ENCODE measurements at places on chromosomes 7 and 10. TPM values are rescaled to one million over a fixed set of nuclear protein-coding genes. Genes with fewer than 3 reads are reported as not detected.

ACSL5 gene
- 21.8 TPM for total RNA-seq

ACTR3C gene
- total RNA-seq: 31.6 TPM

CNPY1 gene
- total RNA-seq: not detected

- H3K27me3 ChIP-seq: no peaks in the 10 kb centered on the region
- DNase-seq: no peak
- H3K36me3 ChIP-seq: no peaks in the 10 kb centered on the region
- no peak overlapping the region for H3K4me3 ChIP-seq
Measured at GRCh38 chr10:80463868-80464267, 9.8 kb downstream of the TSPAN14 start.

C7orf57 gene
- 0.63 TPM for total RNA-seq

GRCh38 chr7:107815254-107815882 is 12.3 kb upstream of the SLC26A3 start:
- no peak overlapping the region for H3K4me3 ChIP-seq
- H3K36me3 ChIP-seq: no peaks in the 10 kb centered on the region
- H3K4me1 ChIP-seq: no peaks in the 10 kb centered on the region

DNA sequence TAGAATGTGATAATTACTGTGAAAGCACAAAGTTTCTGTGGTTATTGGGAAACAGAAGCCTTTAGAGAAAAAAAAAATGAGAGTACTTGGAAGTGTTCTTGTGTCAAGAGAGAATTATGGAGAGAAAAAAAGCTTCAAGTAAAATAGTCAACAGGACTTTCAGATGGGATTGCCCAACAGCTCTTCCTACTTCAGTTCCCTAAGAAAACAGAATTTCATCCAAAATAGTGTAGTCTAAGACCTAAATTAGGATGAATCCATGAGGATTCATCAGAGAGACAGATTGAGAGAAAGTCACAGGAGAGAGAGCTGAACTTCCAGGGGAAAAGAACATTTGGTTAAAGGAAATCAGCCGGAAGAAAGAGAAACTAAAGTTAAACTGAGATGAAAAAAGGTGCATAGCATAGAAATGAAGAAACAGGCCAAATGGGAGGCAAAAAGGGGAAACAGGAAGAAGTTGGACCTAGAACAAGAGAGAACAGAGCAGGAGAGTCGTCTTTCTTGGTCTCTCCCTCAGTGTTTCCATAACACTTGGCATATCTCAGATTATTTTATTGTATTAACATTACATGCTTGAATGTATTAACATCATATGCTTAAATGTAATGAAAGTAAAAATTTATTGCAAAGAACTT is 2.5 kb downstream of the SCIN start:
- no peak overlapping the region for H3K4me3 ChIP-seq
- no peaks in the 10 kb centered on the region for H3K36me3 ChIP-seq
- peak overlapping the region; percentile 41 for H3K27ac ChIP-seq

DNA sequence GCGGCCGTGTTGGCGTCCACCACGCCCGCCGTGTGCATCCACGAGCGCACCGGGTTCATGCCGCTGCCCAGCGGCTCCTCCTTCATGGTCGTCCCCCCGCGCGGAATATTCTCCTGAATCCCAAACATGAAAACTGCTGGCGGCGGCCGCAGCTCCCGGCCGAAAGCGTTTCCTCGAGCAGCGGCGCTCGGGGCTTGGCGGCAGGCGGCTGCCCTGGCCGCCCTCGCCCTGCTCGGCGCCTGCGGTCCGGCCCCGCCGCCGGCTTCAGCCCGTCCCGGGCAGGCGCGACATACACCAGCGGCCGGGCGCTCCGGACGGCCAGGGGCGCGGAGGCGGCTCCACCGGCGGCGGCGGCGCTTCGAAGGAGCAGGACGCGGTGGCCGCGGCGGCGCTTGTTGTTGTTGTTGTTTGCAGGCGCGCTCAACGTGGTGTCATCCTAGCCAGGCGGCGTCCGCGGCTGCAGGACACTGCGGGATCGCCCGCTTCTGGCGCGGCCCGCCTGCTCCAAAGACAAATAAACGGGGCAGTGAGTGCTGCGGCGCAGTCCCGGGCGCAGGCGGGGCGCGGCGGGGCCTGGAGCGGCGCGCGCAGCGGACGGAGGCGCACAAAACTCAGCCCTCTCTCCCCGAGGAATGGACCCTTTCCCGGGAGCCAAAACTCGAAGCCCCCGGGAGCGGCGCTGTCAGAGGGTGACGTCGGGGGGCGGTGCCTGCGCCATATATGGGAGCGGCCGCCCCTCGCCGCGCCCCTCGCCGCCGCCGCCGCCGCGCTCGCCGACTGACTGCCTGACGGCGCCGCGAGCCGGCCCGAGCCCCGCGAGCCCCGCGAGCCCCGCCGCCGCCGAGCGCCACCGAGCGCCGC is at the start of gene EBF3:
Gene EBF3 (minus strand): TSS at position 634 of the 861 bp plus-strand sequence. CDS start 506 bp downstream, at position 128.
- H3K4me1 ChIP-seq: no peaks in the 10 kb centered on the region
- no peaks in the 10 kb centered on the region for H3K36me3 ChIP-seq
- peak within 1 kb of the TSS; percentile 59 for H3K4me3 ChIP-seq
- no peak within 1 kb of the TSS for H3K27ac ChIP-seq
- peaks cover 59% of the 10 kb centered on the region for H3K27me3 ChIP-seq

DNA sequence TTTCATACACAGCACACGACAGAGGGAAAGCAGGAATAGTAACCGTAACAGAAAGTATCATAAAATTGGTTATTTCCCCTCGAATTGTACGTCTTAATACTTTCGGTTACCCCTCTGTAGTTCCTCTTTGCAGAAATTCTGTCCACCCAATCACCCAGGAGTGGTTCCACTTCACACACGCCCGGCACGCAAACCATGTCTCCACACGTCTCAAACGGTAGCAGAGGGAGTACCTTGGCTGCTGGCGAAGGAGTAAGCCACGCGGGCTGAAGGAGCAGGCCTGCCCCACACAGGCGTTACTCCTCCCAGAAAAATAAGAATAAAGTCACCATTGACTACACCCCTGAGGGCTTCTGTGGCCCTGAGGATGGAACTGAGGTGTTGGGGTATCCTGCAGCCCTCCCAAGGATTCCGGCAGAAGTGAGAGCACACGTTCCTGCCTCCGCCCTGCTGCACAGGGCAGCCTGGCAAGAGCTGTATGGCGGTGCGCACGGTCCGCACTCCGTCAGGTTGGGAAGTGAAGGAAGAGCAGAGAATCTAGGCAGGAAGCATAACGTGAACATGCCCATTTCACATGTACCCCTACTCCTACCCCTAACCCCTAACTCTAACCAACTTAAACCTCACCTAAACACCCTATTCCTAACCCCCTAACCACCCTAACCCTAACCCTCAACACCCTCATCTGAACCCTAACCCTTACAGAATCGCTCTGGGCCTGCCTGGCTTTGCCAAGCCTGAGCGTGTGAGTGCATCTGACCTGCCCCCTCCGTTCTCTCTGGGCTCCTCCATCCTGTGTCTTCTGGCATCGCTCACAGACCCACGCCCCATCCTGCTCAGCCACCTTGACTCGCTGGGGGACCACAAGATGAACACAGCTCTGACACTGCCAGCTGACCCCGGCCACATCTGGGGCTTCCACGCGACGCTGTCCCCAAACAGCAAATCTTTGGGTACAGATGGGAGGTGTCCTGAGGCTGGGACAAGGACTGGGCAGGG is 18.2 kb downstream of the GPR146 start:
- no peak overlapping the region for H3K27ac ChIP-seq
- H3K4me3 ChIP-seq: no peak overlapping the region
- no peaks in the 10 kb centered on the region for H3K36me3 ChIP-seq
- no peaks in the 10 kb centered on the region for H3K4me1 ChIP-seq

- H3K27me3 ChIP-seq: no peaks in the 10 kb centered on the region
- H3K4me3 ChIP-seq: no peak overlapping the region
- DNase-seq: peak; percentile 23
- no peaks in the 10 kb centered on the region for H3K36me3 ChIP-seq
- no peaks in the 10 kb centered on the region for H3K4me1 ChIP-seq
Measured at GRCh38 chr10:43211030-43211429, 55.8 kb downstream of the RASGEF1A start.

SUPV3L1 gene
- total RNA-seq: 25.1 TPM

FAM221A gene
- total RNA-seq: 8.6 TPM

DNA sequence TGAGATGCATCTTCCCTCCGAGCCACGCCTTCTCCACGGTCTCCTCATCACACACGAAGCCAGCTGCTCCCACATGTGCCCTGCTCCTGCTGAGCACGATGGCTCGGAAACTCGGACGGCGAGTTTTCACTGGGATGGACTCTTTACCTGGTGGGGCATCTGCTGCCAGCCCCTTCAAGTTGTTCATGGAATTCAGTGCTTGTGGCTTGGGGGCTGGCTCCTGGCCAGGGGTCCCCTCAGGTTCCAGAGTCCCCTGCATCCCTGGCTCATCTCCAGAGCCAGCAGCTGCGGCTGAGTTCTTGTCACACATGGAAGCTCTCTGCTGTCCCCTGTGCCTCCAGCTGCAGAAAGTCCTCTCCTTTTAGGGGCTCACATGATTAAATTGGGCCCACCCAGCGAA is 654.0 kb downstream of the SDK1 start:
- H3K27me3 ChIP-seq: no peaks in the 10 kb centered on the region
- H3K27ac ChIP-seq: no peak overlapping the region
- H3K4me1 ChIP-seq: peaks cover 10% of the 10 kb centered on the region
- no peak overlapping the region for H3K4me3 ChIP-seq
- H3K36me3 ChIP-seq: no peaks in the 10 kb centered on the region

TRDMT1 gene
- total RNA-seq: 11.0 TPM

DNA sequence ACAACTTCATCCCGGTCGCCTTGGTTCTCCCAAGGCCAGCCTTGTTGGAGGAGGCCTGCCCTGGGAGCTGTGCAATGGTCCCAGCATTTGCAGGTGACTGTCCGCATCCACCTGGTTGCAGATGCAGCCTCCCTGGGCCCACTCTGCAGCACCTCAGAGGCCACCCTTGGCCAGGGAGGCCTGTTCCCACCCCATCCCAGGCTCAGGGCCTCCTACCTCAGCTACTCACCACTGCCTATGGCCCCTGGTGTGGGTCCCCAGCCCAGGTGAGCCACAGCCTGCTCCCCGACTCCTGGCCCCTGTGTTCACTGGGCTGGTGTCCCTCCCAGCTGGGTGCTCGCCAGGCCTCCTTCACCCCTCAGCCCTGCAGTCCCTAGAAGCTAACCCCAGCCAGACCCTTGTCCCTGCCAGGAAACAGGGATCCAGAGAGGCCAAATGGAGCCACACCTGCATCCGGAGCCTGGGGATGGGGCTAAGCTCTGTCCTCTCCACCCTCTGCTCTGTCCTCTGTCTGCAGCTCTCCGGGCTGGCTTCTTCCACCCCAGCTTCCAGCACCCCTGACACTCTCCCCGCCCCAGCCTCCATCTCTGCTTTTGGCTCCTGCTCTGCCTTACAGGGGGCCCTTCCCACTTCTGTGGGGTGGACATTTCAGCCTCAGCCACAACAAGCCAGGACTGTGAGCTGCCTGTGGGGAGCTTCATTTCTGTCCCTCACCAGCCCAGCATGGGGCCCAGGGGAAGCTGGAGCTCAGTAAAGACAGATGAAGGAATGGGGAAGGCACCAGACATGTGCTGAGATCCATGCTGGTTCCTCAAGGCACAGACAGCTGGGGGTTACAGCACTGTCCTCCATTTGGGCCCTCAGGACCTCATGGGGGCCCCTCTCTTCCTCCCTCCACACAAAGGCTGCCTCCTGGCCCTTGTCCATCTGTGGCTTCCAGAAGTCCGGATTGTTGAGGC is 35.6 kb upstream of the ANTXRL start:
- H3K27ac ChIP-seq: no peak overlapping the region
- peak; percentile 30 for DNase-seq
- H3K4me1 ChIP-seq: no peaks in the 10 kb centered on the region
- no peaks in the 10 kb centered on the region for H3K27me3 ChIP-seq
- H3K4me3 ChIP-seq: no peak overlapping the region

GRCh38 chr7:137402536-137403352 is 59.2 kb upstream of the PTN start:
- H3K27ac ChIP-seq: no peak overlapping the region
- H3K4me1 ChIP-seq: no peaks in the 10 kb centered on the region
- no peak for DNase-seq
- H3K4me3 ChIP-seq: no peak overlapping the region

GRCh38 chr10:69328380-69328735 is 50.1 kb downstream of the HK1 start:
- DNase-seq: no peak
- H3K27ac ChIP-seq: peak overlapping the region; percentile 52

DNA sequence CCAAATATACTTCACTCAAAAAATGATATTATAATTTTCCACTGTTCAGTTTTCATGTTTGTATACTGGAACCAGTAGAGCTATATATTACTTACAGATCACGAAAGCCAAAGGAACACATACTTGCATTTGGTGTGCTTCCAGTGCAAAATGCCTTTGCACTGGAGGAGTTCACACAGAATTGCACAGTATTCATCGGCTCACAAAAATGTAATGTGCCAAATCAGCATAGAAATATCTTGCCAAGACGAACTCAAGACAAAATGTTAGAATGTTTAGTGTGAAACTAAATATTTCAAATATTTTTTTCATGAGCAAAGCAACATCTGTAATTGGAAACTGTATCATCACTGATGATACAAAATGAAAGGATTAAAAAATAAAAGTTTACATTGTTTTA is 646.2 kb upstream of the SEMA3D start:
- H3K4me3 ChIP-seq: no peak overlapping the region
- H3K27me3 ChIP-seq: no peaks in the 10 kb centered on the region
- DNase-seq: no peak
- no peaks in the 10 kb centered on the region for H3K4me1 ChIP-seq

GRCh38 chr7:142523821-142524460 is 225.3 kb upstream of the PRSS1 start:
- no peak overlapping the region for H3K4me3 ChIP-seq
- no peaks in the 10 kb centered on the region for H3K27me3 ChIP-seq
- H3K27ac ChIP-seq: no peak overlapping the region
- no peaks in the 10 kb centered on the region for H3K4me1 ChIP-seq

GRCh38 chr10:80553436-80553835 is 15.7 kb downstream of the SH2D4B start:
- H3K4me1 ChIP-seq: no peaks in the 10 kb centered on the region
- no peaks in the 10 kb centered on the region for H3K36me3 ChIP-seq
- no peak for DNase-seq

DNA sequence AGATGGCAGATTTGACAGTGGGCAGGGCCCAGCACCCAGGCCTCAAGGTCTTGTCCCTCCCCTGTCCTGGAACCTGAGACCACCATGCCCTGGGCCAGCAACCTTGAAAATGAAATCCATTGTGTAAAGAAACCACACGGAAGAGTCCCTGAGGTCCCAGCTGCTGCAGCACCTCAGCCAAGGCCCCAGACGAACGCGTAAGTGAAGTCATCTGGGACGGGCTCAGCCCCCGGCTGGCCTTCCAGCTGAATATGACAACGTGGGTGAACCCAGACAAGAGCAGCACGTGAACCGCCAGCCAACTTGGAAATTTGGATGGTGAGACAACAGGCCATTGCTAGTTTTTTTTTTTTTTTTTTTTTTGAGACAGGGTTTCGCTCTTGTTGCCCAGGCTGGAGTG is 70.3 kb downstream of the CYTH3 start:
- no peaks in the 10 kb centered on the region for H3K36me3 ChIP-seq
- no peak for DNase-seq
- H3K27ac ChIP-seq: no peak overlapping the region
- no peaks in the 10 kb centered on the region for H3K27me3 ChIP-seq
- no peak overlapping the region for H3K4me3 ChIP-seq

GSTO2 gene
- total RNA-seq: 22.3 TPM
